Globus pallidus (tissue), 1 donor: ENCODE measurements at places on chromosomes 13 and 19.

GRCh38 chr19:3476830-3477229, 3.5 kb downstream of the SMIM24 start:
- no peak for DNase-seq

GRCh38 chr13:106685143-106685542, 117.2 kb upstream of the ARGLU1 start:
- no peak for DNase-seq

DNA sequence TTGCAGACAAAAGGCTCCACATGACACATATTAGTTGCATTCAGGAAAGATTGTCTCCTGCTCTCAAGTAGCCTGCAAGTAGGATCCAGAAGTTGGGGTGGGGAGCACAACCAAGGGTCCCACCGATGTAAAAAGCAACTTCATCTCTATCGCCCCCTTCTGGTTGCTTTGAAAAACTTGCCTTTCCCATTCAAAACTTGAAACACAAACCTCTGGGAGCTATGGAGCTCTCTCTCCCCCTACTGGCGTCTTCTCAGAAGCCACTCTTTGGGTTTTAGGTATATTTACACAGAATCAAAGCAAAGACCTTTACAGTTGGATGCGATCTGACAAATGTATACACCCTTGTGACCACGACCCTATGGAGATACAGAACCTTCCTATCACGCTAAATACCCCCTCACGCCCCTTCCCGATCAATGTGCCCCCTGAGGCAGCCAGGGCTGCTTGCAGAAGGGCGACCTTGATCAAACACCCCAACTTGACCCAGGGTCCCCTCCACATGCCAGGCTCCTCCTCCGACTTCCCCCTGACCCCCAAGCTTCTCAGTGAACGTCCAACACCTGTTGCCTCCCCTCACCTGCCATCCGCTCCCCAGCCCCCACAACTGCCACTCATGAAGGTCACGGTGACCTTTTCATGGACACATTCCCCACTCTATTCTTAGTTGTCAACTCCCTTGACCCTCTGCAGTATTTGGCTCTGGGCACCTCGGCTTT, 10.1 kb downstream of the NOSIP start:
- peak; percentile 70 for DNase-seq

DNA sequence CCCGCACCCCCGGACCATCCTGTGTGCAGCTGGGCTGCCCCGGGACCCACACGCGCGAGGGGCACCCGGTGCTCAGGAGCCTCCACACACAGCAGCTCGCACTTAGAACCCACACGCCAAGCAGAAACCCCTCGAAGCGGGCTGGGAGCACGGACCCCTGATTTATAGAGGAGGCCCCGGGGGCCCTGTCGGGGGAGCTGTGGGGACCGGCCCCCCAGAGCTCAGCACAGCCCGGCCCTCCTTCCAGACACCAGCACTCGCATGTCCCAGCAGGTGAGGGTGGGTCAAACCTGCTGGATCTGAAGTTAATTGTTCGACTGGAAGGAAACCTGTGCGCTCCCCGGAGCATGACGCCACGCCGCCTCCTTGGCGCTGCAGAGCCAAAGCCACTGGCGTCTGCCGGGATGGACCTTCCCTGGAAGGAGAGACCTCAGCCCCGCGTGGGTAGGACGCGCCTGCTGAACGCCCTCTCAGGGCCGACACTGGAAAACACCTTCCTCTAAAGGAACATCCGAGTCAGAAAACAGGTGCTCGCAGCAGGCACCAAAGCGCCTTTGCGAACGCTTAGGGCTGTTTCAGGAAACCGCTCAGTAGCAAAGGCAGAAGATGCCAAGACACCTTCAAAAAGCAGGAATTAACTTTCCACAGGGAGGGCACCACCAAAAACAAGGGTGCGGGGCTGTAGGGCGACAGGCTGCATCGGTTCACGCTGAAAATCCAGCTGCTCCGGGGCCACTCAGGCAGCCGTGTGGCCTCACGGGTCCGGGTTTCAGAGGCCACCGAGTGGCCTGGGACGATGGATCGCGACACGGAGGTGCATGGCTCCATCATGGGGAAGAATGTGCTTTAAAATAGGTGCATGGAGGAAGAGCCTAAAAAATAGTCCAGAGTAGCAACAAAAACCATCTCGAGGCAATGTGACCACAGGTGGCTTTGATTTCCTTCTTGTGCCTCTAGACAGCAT, 37.8 kb upstream of the GRTP1 start:
- no peak for DNase-seq

DNA sequence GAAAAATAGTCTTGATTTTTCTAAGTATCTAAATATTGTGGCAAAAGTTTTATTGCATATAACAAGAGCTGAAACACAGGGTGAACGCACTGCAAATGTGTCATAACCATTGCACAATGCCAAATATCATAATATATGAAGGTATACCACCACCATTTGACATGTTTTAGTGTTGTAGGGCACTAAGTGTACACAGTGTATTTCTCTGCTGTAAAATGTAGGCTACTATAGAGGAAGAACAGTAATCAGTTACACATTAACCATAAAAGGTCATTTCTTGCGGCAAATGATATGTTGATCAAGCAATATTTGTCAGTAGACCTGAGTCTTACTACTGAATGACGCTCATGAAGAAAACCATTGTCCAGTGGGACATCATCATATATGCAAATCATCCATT, 18.3 kb upstream of the KLF5 start:
- DNase-seq: no peak

DNA sequence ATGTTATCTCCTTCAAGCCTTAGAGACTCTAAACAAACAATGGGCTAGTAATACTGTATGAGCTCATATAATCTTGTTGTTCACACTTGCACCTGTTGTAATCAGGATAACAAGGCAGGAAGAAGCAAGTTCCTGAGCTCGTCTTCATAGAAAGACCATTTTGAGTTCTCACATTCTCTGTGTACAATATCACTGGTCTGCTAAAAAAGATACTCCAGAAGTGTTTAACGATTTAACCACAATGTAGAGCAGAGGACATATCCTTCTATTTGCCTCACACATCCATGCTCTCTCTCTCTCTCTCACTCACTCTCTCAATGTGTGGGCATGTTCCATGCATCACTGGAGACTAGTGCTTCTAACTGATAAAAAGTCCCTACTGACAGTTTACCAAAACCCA, 122.9 kb downstream of the MIPEP start:
- DNase-seq: no peak

- no peak for DNase-seq
Observed at GRCh38 chr19:3132971-3133792, 2.7 kb upstream of the GNA15 start.

GRCh38 chr19:15779756-15780476, 7.5 kb upstream of the OR10H5 start:
- DNase-seq: peak; percentile 92
